ENCODE measurements at places on chromosomes 13 and 19. TPM values are rescaled to one million over a fixed set of nuclear protein-coding genes. Genes with fewer than 3 reads are reported as not detected.

- no peaks in the 10 kb centered on the region for H3K27me3 ChIP-seq
- H3K27ac ChIP-seq, result no peak overlapping the region
- no peak for DNase-seq
Measured at GRCh38 chr13:50712456-50712855, 131.0 kb downstream of the DLEU7 start.

- H3K4me1 ChIP-seq, result peaks cover 25% of the 10 kb centered on the region
- H3K27ac ChIP-seq, result no peak overlapping the region
- peak overlapping the region; percentile 8 for H3K4me3 ChIP-seq
- H3K27me3 ChIP-seq, result peaks cover 56% of the 10 kb centered on the region
- H3K36me3 ChIP-seq, result no peaks in the 10 kb centered on the region
Measured at GRCh38 chr19:38227287-38228004, 3.4 kb upstream of the DPF1 start.

GRCh38 chr19:30855442-30855841 lies 483.3 kb downstream of the ZNF536 start:
- H3K27ac ChIP-seq, result no peak overlapping the region
- DNase-seq, result no peak
- H3K36me3 ChIP-seq, result no peaks in the 10 kb centered on the region
- no peaks in the 10 kb centered on the region for H3K4me1 ChIP-seq

DNA sequence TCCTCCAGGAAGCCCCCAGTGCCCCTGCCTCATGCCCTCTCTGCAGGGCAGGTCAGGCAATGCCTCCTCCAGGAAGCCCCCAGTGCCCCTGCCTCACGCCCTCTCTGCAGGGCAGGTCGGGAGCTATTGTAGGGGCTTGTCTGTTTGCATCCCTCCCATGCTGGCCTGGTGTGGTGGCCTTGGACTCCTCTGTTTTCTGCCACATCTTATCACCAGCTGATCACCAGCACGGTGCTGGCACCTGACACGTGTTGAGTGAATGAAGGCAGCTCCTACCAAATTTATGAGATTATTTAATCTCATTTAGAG lies 51.5 kb upstream of the C13orf46 start:
- H3K27me3 ChIP-seq, result no peaks in the 10 kb centered on the region
- H3K36me3 ChIP-seq, result peaks cover 31% of the 10 kb centered on the region
- H3K4me1 ChIP-seq, result no peaks in the 10 kb centered on the region
- no peak overlapping the region for H3K27ac ChIP-seq

TMPRSS9 gene
- total RNA-seq, result not detected

DKKL1 gene
- total RNA-seq, result not detected

LRRC8E gene
- total RNA-seq, result not detected
